ENCODE measurements at places on chromosomes 2 and 18.

- DNase-seq, result no peak
- H3K27ac ChIP-seq, result no peak overlapping the region
- H3K36me3 ChIP-seq, result no peaks in the 10 kb centered on the region
- H3K4me3 ChIP-seq, result no peak overlapping the region
- no peaks in the 10 kb centered on the region for H3K4me1 ChIP-seq
Measured at GRCh38 chr2:167209784-167210183, 321.5 kb downstream of the XIRP2 start.

DNA sequence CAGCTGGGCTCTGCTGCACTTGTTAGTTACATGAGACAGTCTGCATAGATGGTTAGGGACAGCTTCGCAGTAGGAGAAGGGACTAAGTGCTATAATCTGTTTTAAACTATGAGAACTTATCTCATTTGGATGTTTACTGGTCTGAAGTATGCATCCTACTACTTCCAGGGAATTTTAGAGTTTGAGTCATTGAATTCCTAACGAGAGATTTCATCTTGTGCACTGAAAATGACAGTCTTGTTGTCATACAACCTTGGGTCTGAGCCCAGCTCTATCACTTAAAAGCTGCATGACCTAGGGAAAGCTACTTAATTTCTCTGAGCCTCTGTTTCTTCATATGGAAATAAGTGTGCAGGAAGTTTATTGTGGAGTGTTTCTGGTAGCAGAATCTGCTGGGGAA, 78.4 kb downstream of the TRIM43 start:
- no peaks in the 10 kb centered on the region for H3K4me1 ChIP-seq
- DNase-seq, result no peak
- H3K36me3 ChIP-seq, result no peaks in the 10 kb centered on the region

DNA sequence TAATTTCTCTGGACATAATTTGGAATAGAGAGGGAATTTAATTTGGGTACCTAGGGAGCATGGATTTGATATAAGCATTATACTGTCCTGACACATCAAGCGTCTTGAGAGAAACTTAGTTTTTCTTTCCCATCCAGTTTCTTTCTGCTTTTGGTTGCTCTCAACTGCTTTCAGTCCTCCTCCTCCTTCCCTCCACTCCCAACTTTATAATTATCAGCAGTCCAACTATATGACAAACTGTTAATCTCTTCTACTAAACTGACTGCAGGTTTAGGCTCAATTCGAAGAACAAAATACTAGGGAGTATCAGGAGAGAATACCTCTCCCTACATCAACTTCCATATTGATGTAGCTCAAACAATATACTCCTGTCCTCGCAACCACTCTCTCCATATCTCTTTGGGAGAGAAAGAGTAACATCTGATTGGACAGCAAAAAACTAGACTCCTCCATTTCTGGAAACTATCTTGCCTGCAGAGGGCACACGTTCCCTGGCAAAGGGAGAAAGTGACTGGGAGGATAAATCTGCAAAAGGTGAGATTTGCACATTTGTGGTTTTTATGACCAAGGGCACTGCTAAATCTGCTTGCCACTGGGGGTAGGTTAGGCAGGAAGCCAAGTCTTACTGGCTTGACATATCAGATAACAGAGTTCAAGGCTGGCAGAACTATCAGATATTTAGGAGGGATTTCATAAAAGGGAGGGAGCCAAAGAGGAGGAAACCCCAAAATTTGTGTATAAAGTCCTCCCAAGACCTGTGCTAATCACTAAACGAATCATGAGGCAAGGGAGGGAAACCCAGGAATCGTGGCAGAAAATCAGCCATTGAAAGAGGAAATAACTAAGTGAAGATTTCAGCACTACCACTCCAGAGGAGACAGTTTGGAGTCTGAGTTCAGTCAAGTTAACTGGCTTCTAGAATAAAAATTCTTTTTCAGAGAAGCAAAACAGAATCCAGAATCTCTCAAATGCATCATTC, 40.0 kb downstream of the ICA1L start:
- H3K4me3 ChIP-seq, result no peak overlapping the region
- peak; percentile 79 for DNase-seq
- no peaks in the 10 kb centered on the region for H3K36me3 ChIP-seq
- no peaks in the 10 kb centered on the region for H3K27me3 ChIP-seq
- H3K4me1 ChIP-seq, result no peaks in the 10 kb centered on the region
- no peak overlapping the region for H3K27ac ChIP-seq

GRCh38 chr2:22694856-22695255, 690.1 kb upstream of the KLHL29 start:
- H3K4me1 ChIP-seq, result peaks cover 10% of the 10 kb centered on the region
- H3K27ac ChIP-seq, result no peak overlapping the region
- no peak for DNase-seq
- H3K36me3 ChIP-seq, result no peaks in the 10 kb centered on the region
- H3K4me3 ChIP-seq, result no peak overlapping the region

DNA sequence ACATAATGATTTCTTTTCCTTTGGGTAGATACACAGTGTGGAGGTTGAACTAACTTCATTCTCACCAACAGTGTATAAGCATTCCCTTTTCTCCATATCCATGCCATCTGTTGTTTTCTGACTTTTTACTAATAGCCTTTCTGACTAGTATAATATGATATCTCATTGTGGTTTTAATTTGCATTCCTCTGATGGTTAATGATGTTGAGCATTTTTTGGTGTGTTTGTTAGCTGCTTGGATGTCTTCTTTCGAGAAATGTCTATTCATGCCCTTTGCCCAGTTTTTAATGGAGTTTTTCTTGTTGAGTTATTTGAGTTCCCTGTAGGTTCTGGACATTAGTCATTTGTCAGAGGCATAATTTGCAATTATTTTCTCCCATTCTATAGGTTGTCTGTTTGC, 59.8 kb downstream of the MARCHF4 start:
- no peak overlapping the region for H3K4me3 ChIP-seq
- DNase-seq, result no peak
- peaks cover 23% of the 10 kb centered on the region for H3K4me1 ChIP-seq
- no peak overlapping the region for H3K27ac ChIP-seq
- H3K36me3 ChIP-seq, result no peaks in the 10 kb centered on the region

- H3K27me3 ChIP-seq, result no peaks in the 10 kb centered on the region
- no peak overlapping the region for H3K4me3 ChIP-seq
- no peaks in the 10 kb centered on the region for H3K36me3 ChIP-seq
Measured at GRCh38 chr2:68946117-68946516, 6.6 kb downstream of the GKN2 start.

- H3K4me1 ChIP-seq, result no peaks in the 10 kb centered on the region
- no peak overlapping the region for H3K4me3 ChIP-seq
- H3K36me3 ChIP-seq, result no peaks in the 10 kb centered on the region
- DNase-seq, result no peak
Measured at GRCh38 chr2:19124135-19124534, 234.3 kb downstream of the OSR1 start.

- no peaks in the 10 kb centered on the region for H3K36me3 ChIP-seq
- no peaks in the 10 kb centered on the region for H3K27me3 ChIP-seq
- no peak overlapping the region for H3K27ac ChIP-seq
- H3K4me3 ChIP-seq, result no peak overlapping the region
- no peaks in the 10 kb centered on the region for H3K4me1 ChIP-seq
Measured at GRCh38 chr2:179247318-179248023, 17.2 kb downstream of the SESTD1 start.

GRCh38 chr2:168239281-168239680, 8.1 kb downstream of the STK39 start:
- H3K36me3 ChIP-seq, result no peaks in the 10 kb centered on the region
- H3K27me3 ChIP-seq, result no peaks in the 10 kb centered on the region
- no peak overlapping the region for H3K27ac ChIP-seq
- H3K4me1 ChIP-seq, result peaks cover 36% of the 10 kb centered on the region
- H3K4me3 ChIP-seq, result no peak overlapping the region
- no peak for DNase-seq

- no peaks in the 10 kb centered on the region for H3K36me3 ChIP-seq
- no peak for DNase-seq
- no peak overlapping the region for H3K4me3 ChIP-seq
- no peaks in the 10 kb centered on the region for H3K27me3 ChIP-seq
- no peak overlapping the region for H3K27ac ChIP-seq
Measured at GRCh38 chr18:21254576-21254975, 12.5 kb downstream of the GREB1L start.

DNA sequence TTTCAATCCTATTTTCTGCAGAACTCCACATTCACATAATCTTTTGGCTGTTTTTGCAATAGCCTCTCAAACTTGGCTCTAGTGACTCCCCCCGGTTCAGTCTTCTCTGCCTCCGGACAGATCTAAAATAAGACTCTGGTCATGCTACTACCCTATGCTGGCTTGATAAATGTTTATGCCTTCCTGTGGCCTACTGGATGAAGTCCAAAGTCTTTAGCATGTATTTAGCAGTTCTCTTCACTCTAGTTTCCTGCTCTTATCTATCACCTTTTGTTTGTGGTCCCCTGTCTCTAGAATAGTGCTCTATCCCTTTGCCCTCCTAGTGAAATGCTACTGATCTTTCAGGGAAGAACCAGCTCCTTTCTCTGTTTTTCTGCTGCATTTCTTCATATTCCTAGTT, 14.4 kb downstream of the ADCYAP1 start:
- no peak overlapping the region for H3K27ac ChIP-seq
- H3K4me1 ChIP-seq, result no peaks in the 10 kb centered on the region
- DNase-seq, result no peak
- no peaks in the 10 kb centered on the region for H3K36me3 ChIP-seq
- no peak overlapping the region for H3K4me3 ChIP-seq

GRCh38 chr2:31654241-31654640, 73.5 kb upstream of the SRD5A2 start:
- no peaks in the 10 kb centered on the region for H3K4me1 ChIP-seq
- no peak overlapping the region for H3K4me3 ChIP-seq
- DNase-seq, result no peak
- H3K27ac ChIP-seq, result no peak overlapping the region
- no peaks in the 10 kb centered on the region for H3K36me3 ChIP-seq
- H3K27me3 ChIP-seq, result no peaks in the 10 kb centered on the region

DNA sequence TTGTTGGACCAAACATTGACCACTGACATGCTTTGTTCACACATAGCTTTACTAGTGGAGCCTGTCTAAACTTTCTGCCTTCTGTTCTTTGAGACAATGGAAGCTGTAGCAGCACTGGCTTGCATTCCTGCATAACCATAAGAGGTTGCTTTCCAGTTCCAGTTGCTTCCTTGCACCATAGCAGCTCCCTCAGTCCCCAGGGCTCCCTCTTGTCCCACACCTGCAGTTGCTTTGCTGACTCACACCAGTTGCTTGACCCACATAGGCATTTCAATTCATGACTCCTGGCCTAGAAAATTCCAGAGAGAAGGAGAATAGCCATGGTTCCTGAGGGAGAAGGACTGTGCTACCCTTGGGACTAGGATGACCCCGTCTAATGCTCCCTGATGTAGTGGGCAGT, 20.9 kb downstream of the SGPP2 start:
- H3K36me3 ChIP-seq, result no peaks in the 10 kb centered on the region
- H3K27ac ChIP-seq, result no peak overlapping the region
- no peak for DNase-seq
- peaks cover 8% of the 10 kb centered on the region for H3K4me1 ChIP-seq

DNA sequence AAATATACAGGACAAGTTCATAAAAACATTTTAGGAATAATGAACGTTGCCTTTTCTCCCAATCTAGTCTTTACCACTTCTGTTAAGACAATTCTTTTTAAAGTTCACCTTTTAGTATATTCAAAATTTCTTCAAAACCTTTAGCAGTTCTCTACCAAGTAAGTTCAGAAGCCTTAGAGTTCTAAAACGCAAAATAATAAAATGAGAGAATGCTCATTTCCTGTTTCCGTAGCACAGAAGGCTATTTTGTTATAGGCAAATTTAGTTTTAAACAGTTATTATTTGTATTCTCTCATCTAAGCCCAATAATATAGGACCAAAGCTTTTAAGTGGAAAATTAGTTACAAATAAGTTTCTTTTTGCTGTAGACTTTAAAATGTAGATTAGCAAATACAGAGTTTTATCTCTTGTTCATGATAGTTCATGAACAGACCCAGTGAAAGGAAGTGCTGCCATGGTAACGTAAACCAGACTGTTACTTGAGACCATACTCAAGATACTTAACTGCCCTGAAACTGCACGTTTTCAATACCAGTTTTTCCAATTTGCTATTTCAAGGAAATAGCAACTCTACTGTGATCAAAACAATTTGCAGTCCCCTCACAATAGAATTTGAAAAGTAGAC, 173.1 kb upstream of the STON1 start:
- peak; percentile 80 for DNase-seq
- no peaks in the 10 kb centered on the region for H3K27me3 ChIP-seq
- no peak overlapping the region for H3K27ac ChIP-seq
- H3K4me1 ChIP-seq, result peaks cover 10% of the 10 kb centered on the region
- no peaks in the 10 kb centered on the region for H3K36me3 ChIP-seq
- no peak overlapping the region for H3K4me3 ChIP-seq

Measured in cardiac muscle cell (in vitro differentiated cells and primary cell).